ENCODE measurements at places on chromosomes 16 and 17.

DNA sequence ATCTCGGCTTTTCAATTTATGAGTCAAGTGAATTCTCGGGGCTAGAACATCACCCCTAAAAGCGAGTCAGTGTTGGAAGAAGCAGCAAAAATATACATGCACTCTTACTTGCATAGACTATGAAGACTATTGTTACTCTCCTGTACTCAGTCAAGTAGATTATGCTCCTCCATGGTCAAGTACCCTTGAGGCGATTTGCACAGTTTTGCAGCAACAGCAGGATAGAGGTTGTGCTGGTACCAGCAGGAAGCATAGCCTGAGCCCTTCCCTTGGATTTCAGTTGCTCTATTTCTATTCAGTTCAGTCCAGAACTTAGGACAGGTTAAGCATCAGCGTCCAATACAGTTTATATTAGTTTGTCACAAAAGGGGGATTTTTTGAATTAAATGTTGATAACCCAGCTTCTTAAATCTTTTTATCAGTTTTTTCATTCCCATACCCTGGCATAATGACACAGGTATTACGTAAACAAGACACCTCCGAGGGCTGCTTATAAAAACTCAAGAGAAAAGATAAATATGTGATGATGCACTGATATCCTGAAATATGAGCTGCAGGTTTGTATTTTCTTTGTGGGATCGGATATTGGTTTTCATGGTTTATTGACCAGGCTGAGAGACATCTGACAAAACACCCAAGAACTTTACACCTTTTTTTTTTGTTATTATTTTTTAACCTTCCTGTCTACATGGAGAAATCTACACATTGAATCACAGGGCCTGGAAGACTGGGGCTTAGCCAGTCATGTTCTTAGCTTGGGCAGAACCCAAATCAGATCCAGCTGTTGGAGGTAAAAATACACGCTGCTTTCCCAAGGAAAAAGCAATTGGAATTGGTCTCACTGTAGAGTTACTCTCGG lies 144.1 kb downstream of the PITPNC1 start:
- peak; percentile 7 for DNase-seq

GRCh38 chr16:82621781-82622180 lies 5.0 kb upstream of the CDH13 start:
- no peak for DNase-seq

DNA sequence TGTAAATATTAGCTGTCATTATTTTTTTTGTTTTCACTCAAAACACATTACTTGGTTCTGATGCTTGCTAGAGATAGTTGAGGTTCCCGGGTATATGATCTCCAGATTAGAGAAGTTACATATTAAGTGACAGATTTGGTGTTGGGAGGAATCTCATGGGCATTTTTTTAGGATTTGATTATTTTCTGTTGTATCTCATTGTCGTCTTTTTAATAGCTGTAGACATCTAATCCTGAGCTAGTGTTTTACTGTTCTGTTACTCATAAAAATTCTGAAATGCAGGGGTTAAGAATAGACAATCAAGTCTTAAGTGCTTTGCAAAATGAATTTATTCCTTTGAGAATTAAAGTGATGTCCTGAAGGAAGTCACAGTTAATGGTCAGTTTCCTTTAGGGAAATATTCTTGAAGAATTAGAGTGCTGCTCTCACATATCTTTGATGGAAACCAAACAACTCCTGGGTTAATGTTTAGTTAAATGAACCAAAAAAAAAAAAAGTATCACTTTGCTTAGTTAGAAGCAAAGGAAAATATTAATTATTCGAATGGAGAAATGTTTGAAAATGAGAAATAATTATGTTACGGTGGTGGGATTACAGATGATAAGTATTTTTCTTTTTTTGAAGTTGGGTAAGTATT lies 251.7 kb upstream of the CACNG5 start:
- no peak for DNase-seq

GRCh38 chr17:48878920-48879898 lies 13.4 kb upstream of the ATP5MC1 start:
- DNase-seq, result peak; percentile 75

DNA sequence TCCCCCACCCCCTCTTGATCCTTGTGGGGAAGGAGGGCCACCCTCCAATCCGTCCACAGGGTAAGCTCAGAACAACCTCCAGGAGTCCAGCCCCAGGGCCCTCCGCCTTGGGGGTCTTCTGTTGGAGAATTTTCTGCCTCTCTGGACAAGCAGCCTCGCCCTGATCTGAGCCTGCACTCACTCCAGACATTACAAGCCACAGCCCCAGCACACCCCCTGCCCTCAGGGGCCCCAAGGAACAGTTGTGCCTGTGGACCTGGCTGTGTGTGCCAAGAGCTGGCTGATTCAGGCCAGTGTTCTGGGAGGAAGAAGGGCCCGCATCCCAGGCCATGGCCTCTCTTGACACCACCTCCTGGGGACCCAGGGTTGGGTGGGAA lies 477 bp upstream of the ARHGAP27 start:
- DNase-seq, result peak; percentile 18

GRCh38 chr16:89602273-89602951 lies 11.0 kb upstream of the DPEP1 start:
- DNase-seq, result peak; percentile 82

DNA sequence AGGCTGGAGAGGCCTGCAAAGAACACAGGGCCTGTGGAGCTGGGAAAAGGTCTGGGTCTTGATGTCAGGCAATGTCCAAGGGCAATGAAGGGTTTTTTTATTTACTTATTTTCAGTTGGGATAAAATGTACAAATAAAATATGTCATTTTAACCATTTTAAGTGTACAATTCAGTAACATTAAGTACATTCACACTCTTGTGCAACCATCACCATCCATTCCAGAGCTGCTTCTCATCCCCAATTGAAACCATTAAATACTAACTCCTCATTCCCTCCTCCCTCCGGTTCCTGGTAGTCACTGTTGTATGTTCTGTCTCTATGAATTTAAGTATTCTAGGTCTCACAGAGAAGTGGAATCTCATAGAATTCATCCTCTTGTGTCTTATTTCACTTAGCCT lies 444.7 kb downstream of the HS3ST3B1 start:
- DNase-seq, result no peak

- DNase-seq, result peak; percentile 4
Observed at GRCh38 chr17:15446036-15446435, 21.4 kb downstream of the CDRT4 start.

GRCh38 chr16:3101018-3101840 lies 2.1 kb upstream of the ZSCAN10 start:
- peak; percentile 69 for DNase-seq

GRCh38 chr16:85049706-85050305 lies 22.2 kb downstream of the KIAA0513 start:
- DNase-seq, result no peak

- DNase-seq, result no peak
Observed at GRCh38 chr17:9587969-9588656, 11.7 kb downstream of the CFAP52 start.

- DNase-seq, result no peak
Observed at GRCh38 chr16:23530062-23530461, 19.8 kb upstream of the GGA2 start.

DNA sequence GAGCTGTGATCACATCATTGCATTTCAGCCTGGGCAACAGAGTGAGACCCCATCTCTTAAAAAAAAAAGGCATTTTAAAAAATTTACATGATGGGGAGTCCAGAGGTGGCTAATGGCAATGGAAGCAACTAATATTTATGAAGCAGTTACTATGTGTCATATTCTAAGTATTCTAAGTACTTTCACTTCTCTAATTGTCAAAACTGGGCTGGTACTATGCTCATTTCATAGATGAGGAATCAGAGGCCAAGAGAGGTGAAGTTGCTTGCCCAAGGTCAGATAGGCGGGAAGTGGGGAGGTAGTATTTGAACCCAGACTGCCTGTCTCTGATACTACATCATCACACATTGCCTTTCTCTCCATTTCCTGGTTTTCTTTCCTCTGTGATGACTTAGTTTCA lies 50.7 kb downstream of the SLC5A11 start:
- no peak for DNase-seq

DNA sequence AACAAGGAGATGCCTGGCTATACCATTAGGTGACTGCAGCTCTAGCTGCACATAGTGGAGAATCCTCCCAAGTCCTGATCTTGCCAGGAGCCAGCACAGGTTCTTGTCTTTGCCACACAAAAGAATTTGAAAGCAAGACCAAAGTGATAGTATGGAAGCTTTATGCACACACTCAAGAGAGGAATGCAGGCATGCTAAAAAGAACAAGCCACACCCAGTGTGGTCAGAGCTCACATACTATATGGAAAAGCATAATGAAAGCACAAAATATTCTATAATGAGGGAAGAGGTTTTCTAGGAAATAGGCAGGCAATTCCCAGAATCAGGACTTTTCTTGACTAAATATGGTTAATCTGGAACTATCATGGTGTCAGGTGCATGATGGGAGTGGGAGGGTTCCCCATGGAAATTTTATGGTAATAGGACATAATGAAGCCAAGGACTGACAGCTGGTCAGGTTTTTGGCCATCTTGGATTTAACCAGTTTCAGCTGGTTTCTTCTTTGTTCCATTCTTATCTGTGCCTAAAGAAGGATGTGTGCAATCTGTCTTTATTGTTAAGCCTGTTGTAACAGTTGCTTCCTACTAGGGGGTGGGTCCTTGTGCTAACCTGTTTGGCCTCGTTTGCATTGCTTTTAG lies 171.6 kb downstream of the ZNF18 start:
- DNase-seq, result no peak

- no peak for DNase-seq
Observed at GRCh38 chr17:43018932-43019331, 3.3 kb downstream of the VAT1 start.

GRCh38 chr16:58462089-58462488 lies 37.9 kb upstream of the NDRG4 start:
- no peak for DNase-seq

DNA sequence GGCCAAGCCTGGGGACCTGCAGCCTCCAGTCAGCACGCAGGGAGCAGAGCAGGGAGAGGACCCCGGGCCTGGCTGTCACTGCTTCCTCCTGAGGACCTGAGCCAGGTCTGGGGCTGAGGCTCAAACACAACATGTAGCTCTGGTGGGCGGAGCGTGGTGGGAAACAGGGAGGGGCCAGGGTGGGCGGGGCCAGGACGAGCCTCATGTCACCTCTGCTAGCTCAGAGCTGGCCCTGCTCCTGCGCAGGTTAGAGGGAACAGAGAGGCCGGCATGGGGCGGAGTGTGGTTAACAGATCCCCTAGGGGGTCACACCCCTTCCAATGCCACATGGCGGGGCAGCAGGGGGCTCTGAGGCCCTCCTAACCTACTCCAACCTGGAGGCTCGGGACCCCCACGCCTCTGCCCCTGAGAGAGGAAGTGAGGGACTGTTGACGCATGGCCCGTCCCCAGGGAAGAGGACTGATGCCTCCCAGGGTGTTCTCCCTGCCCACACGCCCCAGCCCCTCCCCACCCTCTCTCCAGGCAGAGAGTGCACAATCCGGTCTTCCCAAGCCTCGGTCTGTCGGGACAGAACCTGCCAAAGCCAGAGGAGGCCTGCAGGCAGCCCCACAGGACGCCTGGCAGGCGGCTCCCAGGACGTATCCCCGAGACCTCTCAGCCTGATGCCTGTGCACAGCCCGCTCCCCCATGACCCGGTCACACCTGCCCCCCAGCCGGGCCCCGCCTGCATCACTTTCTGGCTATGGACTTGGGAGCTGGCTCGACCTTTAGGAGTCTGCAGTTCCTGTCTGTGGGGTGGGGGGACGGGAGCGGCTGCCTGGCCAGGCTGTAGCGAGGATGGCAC lies 15.2 kb downstream of the PIEZO1 start:
- no peak for DNase-seq

DNA sequence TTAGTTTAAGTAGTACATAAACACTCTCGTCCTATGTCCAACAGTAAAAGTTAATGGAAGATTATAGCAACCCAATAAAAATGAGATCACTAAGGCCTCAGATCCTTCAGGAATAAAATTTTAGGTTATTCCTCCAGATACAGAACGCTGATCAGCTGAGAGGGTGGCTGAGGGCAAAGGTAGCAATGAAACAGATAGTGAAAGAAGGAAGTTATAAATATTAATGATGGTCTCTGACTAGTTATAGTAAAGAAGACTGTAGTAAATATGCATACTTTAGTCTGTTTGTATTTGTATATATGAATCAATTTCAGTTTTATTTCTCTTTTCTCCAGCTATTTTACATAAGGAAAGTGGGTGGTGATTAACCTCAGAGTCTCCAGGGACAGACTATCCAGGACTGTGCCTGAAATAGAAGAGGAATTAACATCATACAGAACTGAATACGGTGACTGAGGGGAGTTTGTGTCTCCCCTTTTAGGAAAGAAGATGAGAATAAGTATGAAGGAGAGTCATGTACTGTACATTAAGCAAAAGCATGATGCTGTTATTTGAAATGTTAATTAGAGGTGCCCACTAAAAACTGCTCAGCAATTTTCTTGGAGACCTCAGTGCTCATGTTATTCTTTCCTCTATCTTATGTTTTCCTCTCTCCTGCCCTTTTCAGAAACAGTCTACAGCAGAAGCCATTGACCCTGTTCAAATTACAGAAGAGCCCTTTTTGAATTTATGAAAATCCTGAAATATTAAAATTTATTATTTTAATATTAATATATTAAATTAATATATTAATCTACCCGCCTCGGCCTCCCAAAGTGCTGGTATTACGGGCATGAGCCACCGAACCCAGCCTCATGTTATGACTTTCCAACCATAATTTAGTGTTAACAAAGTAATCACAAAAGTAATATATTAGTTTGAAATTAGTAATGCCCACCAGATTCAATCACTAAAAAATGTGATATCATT lies 36.5 kb upstream of the DHRS7B start:
- no peak for DNase-seq

DNA sequence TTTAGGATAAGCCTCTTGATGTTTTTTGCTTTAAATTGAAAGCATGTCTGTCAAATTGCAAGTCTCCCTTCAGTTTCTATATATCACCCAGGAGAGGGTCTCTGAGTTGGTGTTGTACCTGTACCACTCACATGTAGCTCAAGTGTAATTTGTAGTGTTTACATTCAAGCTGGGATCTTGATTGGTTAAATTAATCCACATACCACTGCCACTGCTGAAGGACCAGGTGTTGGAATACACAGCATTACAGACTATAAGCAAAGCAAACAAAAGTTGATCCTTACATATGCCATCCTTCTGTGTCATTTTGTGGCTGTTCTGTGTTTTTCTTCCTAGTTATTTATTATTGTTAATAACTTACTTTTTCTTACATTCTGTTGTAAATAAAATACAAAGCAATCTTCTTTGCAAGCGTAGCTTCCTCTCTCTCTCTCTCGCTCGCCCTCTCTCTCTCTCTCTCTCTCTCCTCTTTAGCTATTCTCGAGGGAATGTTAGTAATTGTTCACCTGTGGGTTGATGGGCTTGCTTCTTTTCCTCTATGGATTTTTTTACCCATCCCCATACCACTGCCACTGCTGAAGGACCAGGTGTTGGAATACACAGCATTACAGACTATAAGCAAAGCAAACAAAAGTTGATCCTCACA lies 20.8 kb upstream of the NOL11 start:
- no peak for DNase-seq
